ENCODE measurements at places on chromosomes 12 and 14.

DNA sequence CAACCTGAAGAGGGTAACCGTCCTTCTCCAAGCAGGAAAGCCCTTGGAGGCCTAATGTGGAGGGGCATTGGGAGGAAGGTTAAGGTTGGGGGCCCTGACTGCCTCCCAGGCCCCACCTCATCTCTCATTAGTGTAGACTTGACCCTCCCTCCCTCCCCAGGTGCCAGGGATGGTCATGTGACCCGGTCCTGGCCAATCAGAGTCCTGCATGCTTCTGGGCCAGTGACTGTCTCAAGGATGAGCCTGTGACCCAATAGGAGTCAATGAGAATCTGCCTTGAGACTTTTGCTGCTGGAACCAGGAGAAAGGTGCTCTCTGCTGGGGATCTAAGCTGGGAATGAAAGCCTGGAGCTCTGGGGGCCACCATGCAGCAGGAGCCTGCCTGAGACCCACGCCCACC is 70.8 kb downstream of the NCOR2 start:
- DNase-seq = no peak

GRCh38 chr12:120234643-120235368 is 30.7 kb downstream of the PXN start:
- peak; percentile 70 for DNase-seq

- DNase-seq = no peak
Measured at GRCh38 chr14:57549765-57550420, 56.2 kb upstream of the CCDC198 start.

GRCh38 chr12:7344833-7345606 is 41.1 kb downstream of the ACSM4 start:
- no peak for DNase-seq

DNA sequence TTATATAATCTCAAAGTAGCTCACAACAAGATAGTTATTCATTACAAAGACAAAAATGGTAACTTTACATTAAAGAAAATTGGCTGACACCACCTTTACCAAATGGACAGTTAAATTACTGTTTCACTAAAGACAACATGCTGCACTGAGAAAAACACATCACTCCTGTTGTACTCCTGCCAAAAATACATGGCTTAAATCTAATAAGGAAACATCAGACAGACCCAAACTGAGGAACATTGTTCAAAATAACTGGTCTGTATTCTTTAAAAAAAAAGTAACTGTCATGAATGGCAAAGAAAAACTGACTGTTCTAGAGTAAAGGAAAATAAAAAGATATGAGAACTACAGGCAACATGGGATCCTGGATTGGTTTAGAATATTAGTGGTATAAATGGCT is 151.3 kb upstream of the DCN start:
- no peak for DNase-seq

Data from AG04450 (cell line).